RPMI8226 (cell line): ENCODE measurements at places on chromosomes 4 and X.

DNA sequence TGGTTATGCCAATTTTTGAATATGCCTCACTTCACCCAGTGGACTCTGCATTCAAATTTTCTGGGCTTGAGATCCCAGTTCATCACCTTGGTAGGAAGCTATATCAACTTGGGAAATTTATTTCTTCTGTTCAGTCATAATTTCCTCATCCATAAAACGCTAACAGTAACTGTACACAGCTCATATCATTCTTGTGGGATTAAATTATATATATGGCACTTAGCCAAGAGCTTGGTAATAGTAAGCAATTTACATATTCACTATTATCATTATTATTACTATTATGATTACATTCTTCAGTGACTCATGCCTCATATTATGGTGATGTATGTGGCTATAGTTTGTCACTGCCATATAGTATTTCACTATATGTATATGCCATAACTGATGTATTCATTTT lies 177.6 kb downstream of the CPE start:
- DNase-seq = no peak

DNA sequence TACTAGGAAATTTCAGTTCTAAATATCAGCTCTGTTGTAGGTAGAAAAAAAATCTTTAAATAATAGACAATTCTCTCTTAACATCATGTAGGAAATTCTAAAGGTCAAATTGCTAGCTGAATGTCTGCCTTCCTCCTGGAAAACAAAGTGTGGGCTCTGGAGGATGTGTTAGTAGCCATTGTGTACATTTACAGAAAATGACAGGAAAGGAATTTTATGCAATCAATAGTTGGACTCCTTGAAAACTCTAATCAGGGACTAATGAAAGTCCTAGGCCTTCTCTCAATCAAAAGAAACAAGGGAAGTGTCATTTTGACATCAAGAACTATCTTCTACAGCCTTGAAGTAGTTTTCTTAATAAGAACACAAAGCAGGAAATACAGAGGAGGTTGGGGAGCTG lies 174.6 kb downstream of the ANKRD50 start:
- no peak for DNase-seq

GRCh38 chrX:74535408-74536151 lies 78.8 kb downstream of the RLIM start:
- DNase-seq = peak; percentile 26

DNA sequence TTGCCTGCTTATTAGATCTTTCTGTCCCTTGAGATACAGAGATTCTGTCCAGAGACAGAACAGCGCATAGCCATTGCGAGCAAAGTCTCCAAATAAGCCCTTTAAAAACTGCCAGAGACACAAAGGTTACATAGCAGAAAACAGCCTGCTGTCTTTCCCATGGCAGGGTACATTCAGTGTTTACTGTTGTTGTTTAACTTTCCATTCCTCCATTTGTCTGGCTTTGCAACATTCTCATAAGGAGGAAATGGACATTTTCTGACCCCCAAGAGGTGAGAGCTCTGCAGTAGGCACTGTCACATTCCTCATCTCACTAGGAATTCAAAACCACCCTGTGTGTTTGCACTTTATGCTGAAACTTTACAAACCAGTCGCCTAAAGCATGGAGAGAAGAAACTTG lies 48.3 kb downstream of the PDE5A start:
- no peak for DNase-seq

DNA sequence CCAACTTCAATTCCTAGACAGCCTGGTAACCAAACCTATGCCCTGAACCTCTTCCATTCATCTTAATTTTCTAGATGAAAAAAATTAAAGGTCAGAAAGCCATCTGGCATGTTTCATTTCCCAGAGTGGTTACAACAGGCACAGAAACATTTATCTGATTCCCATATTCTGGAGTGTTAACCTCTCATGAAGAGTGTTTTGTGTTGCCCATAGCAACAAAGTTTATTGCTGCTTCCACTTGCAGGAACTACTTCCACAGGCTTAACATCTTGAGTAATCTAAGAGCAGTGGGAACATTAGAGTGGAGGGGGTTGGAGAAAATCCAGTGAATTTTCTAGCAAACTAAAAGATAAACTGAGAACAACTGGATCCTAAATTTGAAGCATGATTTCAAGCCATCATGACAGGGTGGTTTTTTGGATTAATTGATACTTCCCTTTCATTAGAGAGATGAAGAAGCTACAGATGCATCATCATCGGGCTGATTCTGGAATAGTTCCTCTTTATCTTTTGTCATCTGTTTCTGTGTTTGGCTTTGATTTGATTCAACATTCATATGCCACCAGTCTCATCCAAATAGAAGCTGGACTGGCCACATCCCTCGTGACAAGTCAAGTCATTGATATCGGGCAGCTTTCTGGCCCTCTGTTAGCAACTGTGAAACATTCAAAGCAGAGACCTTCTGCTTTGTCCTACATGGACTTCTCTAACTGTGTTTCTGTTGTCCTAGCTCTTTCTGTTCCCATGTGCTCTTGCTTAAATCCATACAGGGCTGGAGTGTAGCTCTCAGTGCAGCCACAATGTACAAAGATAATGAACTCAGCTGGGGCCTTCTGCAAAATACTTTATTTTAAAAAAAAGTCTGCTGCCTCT lies 167.3 kb downstream of the MID1IP1 start:
- DNase-seq = no peak

DNA sequence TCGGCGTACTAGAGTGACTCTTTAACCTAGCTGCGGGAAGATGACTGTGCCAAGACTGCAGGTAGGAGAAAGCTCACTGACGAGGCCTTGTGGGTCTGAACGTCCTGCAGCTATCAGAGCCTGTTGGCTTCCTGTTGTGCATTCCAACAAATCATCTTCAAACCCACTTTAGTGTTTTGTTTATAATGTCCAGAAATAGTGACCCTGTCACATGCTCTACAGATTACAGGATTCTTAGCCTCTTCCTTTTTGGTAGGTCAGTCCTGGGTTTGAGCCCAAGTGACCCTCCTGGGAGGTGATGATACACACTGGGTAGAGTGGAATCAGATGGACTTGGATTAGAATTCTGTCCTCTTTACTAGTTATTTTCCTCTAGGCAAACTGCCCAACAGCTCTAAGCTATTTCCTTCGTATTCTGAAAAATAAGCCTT lies 33.2 kb downstream of the HTT start:
- no peak for DNase-seq

DNA sequence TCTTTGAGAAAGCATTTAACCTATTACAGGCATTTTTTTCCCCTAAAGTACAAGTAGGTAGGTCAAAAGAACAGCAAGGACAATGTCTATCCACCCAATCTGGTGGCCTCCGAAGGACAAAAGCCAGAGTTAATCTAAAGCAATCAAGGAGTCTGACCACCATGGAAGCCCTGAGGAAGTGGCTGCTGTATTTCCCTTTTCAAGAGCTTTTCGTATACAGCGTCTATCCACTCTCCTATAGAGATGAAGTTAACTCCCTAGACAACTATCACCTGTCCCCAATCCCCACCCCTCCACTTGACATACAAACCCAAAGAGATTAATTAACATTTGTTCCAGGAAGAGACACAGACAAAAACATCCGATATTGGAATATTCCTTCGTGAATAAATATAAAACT lies 85.5 kb downstream of the SNCA start:
- no peak for DNase-seq

- no peak for DNase-seq
Observed at GRCh38 chr4:81883530-81884450, 412.1 kb upstream of the RASGEF1B start.

- no peak for DNase-seq
Observed at GRCh38 chr4:3705236-3705987, 60.8 kb upstream of the ADRA2C start.

- DNase-seq = no peak
Observed at GRCh38 chr4:155952501-155952901, 1.2 kb downstream of the CTSO start.

- DNase-seq = peak; percentile 49
Observed at GRCh38 chr4:38757945-38758600, 24.7 kb downstream of the TLR10 start.

DNA sequence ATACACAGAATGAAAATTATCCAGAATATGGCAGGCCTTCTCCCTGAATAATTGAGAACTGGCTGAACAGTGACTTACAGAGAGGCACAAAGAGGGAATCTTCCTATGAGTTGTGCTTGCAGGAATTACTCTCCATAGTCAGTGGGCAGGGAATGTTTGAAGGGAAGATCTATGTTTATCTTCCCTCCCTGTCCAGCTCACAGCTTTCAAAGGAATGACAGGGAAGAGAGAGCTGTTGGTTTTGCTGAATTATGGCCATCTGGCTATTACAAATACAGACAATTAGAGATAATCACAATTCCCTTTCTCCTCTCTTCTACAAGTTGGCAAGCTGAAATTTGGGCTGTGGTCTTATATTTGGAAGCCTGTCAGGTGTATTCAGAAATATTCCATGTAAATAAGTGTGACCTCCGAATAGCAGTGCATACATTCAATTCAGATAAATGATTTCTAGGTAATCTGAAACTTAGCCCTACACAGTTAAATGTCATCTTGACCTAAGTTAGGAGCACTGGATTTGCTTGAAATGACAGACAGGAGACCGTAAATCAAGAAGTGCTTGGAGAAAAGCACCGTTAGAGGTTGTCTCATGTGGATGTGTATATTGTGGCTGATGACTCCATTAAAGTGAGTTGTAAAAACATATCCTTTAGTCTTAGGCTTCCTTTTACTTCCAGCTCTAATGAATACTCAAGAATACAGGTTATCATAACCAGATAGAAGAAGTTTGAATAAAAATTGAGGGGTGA lies 136.8 kb downstream of the C4orf33 start:
- DNase-seq = no peak

- DNase-seq = peak; percentile 19
Observed at GRCh38 chrX:63050225-63050624, 300.9 kb downstream of the SPIN4 start.

DNA sequence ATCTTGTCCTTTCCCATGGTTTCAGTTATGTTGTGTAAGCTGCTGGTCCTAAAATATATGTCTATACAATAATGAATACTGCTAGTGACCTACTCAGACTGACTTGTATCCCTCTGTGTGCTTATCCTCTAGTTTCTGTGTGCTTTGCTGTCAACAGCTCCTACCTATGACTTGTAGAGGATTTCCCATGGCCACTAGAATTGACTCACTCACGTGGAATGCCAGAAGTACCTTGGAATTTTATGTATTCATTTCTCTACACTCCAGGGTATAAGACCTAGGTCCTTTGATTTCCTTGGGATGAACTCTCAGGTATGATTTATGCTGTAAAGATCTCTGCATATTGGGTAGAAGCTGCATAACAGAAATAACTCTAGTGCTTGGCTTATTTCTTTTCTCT lies 279.9 kb upstream of the SLIT2 start:
- DNase-seq = no peak

- no peak for DNase-seq
Observed at GRCh38 chrX:97074400-97074799, 190.7 kb downstream of the RPA4 start.

DNA sequence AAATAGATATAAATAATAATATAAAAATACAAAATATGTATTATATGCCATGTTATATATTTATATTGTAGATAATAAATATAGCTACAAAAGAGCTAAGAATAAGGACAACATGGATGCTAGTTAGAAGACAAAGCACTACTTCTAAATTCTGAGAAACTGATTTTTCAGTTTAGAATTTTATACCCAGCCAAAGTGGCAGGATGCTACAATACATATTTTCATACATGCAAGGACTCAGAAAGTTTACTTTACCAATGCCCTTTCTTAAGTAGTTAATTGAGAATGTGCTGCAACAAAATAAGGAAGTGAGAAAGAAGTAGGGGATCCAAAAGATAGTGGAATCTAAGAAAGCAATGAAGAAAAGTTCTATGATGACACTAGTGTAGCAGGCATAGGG lies 64.5 kb downstream of the PDE5A start:
- DNase-seq = no peak

- DNase-seq = no peak
Observed at GRCh38 chr4:158302076-158302866, 92.0 kb downstream of the TMEM144 start.
